CMK (cell line): ENCODE measurements at places on chromosomes 4 and X.

DNA sequence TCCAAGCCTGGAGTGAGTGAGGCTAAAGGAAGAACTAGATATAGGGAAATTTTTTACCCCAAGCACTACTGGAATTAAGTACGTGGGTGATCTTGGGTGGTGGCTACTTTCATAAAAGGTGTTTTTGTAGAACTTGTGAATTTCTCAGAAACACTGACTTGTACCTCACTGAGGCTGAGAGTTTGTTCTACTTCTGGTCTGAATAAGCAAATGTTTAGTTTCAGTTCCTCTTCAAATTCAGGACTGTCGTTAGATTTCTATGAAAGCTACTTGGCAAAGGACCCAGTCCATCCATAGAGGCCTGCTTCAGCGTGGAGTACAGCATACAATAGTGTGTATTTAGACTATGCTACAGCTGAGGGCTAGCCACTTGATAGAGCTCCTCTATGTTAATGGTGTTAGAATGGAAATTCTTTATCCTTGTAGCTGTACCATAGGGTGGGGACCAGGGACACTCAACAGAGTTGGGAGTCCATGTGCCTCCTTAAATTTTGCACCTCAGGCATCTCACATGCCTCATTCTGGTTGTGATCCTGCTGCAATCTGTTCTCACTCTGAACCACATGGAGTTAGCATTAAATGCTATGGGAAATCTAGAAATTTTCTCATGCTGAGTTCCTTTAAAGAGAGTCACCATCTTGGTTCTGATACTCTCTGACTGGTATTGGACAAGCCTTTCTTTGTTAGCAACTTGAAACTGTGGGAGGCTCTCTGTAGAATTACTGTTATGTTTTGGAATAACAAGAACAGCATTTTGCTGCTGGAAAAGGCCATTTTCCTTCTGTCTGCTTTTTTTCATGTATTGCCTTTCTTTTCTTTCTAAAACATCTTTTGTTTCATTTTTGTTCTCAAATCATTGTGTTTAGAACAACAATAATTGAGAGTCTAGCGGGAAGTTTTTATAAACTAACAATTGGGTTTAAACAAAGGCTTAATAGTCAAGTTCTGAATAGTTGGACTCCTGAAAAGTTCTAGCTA lies 86.8 kb downstream of the PDGFRA start:
- DNase-seq = no peak

DNA sequence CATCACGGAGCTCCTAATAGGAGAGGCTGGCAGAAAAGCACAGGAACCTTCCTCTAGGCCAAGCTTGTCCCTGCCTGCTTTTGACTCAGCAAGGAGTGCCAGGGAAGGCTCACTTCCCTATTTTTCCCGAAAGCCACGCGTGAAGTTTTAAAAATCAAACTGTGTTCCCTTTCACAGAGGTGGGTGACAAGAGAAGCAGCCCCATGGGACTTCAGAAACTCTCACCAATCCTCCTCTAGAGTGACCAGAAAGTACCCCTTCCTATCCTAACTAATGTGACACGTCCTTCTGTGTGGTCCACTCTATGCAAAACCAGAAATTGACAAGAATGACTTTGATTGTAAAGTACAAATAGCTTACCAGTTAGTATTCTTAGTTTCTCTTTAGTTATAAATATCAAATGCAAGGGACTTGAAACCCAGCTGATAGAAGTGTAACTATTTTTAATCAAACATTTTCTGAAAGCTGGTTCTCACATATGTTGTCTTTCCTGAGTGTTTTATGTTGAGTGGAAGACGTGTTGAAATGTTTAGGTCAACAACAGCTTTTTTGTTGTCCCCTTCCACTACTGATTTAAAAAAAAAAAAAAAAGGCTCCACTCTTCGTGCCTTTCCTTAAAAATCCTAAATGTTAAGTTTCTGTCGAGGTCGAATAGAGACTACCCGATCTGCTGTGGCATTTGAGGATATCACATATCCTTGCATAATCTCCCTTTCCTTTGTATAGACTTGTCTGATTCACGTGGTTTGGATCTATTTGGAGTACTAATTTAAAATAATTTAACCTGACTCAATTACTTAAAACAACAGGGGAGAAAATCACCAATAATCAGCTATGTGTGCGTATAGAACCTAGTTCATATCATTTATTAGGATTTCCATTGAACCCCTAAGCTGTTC lies 42.1 kb downstream of the NFKB1 start:
- DNase-seq = no peak

- DNase-seq = no peak
Measured at GRCh38 chrX:129462707-129463106, 60.6 kb downstream of the SMARCA1 start.

GRCh38 chr4:173289353-173289727 lies 44.8 kb downstream of the HMGB2 start:
- peak; percentile 56 for DNase-seq

- peak; percentile 60 for DNase-seq
Measured at GRCh38 chrX:71111141-71111843, at the start of gene IL2RG. TSS of gene IL2RG (minus strand) at chrX:71111577. CDS start at chrX:71111539, 38 bp downstream.

GRCh38 chr4:95251568-95251967 lies 297.2 kb downstream of the UNC5C start:
- no peak for DNase-seq

DNA sequence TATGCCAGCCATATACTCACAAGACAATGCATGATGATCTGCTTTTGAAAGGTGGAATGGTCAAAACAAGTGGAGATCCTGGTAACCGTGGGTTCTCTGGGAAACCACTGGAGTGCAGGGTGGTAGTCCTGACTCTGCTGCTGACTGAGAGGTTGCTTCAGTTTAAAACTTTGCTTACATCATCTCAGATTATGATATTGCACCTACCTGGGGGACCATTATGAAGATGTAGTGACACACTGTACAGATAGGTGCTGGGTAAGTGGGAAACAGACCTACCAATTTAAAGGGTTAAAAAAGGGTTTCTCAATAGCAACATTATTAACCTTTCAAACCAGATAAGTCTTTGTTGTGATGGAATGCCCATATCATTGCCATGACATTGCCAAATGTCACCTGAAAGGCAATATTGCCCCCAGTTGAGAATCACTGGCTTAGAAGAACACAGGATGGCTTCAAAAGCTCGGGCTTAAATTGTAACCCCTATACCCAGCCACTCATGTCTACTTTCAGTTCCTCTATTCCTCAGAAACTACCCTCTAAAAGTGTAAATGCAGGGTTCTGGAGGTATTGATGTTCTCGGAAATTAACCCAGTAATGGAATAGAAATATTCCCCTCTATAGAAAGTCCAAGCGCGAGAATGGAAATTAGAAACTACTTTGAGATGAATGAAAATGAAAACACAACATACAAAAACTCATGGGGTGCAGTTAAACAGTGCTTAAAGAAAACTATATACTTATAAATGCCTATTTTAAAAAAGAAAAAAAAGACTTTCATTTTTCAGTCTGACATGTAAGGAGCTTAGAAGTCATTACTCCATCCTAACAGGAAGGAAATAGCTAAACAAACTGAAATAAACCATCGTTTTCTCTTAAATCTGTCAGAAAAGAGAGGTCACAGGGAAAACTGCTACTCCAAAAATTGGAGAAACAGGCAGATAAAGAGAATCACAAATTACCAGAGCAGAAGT lies 65.8 kb downstream of the ARHGEF6 start:
- no peak for DNase-seq

DNA sequence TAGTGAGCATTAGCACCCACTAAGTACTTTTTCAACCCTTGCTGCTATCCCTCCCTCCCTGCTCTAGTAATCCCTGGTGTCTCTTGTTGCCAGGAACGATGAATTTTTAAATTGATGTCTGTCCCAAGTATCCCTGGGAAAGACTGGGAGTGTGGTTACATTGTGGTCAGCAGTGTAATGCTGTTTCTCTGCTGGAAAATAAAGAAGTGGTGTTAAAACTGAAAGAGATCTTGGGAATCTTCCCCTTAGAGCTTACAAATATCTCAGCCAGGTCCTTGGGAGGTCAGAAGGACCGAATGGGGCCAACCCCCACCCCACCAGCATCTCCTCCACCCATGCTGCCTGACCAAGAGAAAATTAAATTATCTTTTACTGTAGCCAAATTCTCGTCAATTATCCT lies 174.5 kb upstream of the MXRA5 start:
- no peak for DNase-seq

DNA sequence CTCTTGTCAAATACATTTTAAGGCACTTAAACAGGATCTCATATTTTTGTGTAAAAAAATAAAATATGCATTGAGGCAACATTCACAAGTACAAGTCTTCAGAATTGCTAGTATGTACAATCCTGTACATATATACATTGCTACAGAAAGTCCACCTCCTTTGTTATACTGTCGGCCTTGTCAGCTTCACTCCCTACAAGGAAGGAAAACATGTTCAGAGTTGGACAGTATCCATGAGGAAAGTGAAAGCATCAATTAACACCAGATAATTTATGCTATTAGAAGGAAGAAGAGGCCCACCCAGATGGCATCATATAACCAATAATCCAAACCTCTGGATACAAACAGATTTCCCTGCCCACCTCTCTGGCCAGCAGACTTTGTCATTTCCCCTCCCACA lies 42.0 kb downstream of the REELD1 start:
- DNase-seq = no peak

GRCh38 chr4:94621491-94622080 lies 136.2 kb upstream of the BMPR1B start:
- peak; percentile 20 for DNase-seq

DNA sequence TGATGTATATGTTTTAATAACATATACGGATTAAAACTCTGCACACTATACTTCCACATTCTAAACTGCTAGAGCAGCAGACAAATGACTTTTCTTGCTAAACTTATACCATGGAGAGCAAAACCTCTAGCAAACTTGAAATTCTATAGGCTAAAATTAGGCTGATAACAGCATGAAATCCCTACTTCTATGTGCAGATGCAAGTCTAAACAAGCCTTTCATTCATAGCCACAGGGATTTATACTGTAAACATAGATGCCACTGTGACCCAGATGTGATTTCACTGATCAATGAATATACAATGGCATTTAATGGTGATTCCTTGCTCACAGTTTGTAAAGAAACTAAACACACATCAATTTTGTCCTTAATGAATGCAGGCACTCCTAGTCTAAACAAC lies 151.0 kb downstream of the ANTXR2 start:
- DNase-seq = no peak

- DNase-seq = no peak
Measured at GRCh38 chr4:128279624-128280225, 7.9 kb downstream of the PGRMC2 start.

- DNase-seq = no peak
Measured at GRCh38 chrX:136671006-136671610, 23.1 kb downstream of the CD40LG start.

DNA sequence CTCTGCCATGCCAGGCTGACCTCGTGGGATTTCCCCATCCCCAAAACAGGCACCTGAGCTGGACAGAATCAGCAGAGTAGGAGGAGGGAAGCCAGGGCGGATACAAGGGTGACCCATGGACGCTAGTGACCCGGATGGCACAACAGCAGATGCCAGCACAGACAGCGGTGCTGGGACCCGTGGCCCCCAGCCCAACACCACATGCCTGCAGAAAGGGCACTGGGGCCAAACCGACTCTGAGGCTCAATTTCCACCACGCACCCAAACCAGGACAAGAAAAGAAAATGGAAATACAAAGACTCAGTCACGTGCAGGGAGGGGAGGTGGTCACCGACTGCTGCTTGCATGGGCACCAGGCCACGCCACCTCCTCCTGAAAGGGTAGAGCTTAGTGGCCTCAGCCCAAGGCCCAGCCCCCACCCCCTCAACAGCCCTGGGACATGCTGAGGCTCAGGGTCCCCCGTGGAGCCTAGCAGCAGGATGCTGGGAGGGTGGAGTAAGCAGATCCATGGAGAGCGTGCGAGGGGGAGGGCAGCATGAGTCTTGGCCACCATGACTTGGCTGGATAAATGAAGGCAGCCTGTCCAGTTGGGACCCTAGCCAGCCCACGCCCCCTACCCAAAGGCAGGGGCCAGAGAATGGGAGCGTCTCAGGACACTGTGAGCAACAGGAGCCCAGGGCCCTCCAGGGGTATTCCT lies 47.7 kb downstream of the C4orf50 start:
- no peak for DNase-seq

GRCh38 chrX:9983846-9984245 lies 16.7 kb downstream of the CLDN34 start:
- no peak for DNase-seq

DNA sequence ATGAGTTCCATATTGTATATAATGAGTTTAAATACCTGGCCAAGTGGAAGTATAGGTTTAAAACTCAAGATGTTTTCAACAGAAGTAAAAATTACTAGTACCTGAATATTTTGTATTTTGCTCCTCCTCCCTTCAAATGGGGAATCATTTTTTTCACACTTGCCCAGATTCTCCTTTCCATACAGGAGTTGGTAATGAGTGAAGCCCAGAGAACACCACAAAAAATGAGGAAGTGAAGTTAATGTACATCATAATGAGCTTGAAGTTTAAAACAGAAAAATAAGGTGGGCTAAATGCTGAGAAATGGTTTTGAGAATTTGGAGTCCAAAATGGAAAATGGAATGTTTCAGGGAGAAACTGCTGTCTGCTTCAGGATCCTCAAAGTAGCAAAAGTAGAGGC lies 364.8 kb upstream of the EMCN start:
- DNase-seq = no peak

DNA sequence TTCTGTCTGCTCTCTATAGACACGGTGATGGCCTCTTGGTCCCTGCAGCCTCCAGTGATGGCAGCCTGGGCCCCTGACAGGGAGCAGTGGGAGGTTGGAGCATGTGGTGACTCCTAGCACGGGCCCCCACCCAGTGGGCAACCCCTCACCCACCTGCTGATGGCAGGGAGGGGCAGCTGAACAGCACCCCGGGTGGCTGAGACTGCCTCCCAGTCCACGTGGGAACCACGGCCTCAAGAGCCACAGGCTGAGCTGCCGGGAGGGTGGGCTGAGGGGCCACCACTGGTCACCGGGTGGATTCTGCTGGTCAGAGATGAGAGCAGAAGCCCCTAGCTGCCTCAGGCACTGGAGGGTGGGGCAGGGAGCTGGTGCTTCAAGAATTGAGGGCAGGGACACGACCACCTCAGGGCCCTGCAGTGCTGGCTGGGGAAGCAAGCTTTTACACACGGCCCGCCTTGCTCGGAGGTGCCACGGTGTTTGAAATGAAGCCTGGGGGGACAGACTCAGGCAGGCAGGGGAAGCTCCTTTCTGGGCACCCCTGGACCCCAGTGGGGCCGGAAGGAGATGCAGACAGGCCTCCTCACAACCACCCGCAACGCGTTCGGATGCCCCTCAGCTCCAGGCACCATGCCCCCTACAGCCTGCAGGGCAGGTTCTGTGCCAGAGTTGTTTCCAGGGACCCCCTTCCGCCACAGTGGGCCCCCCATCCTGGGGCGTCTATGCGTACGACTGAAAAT lies 6.3 kb upstream of the HAUS3 start:
- no peak for DNase-seq

DNA sequence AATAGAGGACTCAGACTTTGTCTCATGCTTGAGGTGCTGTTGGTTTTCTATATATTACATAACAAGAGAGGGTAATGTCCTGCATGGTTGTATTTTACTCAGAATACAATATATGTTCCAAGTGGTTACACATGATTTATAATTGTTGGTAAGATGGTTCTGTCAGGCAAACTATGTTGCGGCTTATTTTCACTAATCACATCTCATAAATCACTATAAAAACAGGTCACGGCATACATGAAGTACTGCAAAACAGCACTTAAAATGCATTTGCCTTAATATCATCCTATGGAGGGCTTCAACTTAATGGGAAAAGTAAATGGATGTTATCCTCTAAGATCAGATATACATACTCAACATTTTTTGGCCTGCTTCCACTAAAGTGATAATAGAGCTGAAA lies 246.0 kb upstream of the ARSJ start:
- DNase-seq = no peak
